ENCODE measurements at places on chromosomes 11 and 22.

GRCh38 chr11:57800444-57801182 is 39.0 kb downstream of the CTNND1 start:
- DNase-seq: peak; percentile 45

GRCh38 chr11:95461858-95462257 is 230.9 kb upstream of the SESN3 start:
- no peak for DNase-seq

GRCh38 chr11:61890529-61891330 is 615 bp downstream of the FADS3 start:
- DNase-seq: peak; percentile 41

DNA sequence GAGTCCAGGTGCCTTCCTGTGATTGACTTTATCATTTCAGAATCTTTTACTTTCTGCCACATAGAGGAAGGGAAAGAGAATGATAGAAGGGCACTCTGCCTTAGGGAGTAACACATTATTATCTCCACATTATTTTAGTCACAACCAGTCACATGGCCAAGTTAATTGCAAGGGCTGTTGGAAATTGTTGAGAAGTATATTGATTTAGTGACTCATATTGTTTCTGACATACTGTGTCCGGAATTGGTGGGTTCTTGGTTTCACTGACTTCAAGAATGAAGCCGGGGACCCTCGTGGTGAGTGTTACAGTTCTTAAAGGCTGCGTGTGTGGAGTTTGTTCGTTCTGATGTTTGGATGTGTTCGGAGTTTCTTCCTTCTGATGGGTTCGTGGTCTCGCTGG is 8.7 kb downstream of the OR51B4 start:
- DNase-seq: no peak

DNA sequence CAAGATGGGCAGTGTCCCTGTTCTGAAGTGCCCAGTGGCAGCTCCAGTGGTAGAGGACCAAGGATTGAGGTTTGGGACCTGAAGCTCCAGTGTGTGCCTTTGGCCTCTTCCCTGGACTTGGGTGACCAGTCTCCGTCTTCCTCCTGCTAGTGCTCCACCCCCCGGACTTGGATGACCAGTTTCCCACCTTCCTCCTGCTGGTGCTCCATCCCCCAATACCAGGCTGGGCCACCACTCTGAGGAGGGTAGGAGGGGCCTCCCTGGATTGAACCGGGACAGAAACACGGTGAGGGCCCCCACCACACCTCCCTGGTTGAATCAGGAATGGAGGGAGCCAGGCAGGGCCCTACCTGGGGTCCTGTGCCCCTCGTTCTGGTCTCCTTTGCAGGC is 10.9 kb upstream of the NEAT1 start:
- no peak for DNase-seq

- DNase-seq: no peak
Observed at GRCh38 chr11:11167806-11168205, 185.2 kb downstream of the CSNK2A3 start.

GRCh38 chr11:87020336-87020735 is 17.4 kb upstream of the TMEM135 start:
- DNase-seq: no peak

DNA sequence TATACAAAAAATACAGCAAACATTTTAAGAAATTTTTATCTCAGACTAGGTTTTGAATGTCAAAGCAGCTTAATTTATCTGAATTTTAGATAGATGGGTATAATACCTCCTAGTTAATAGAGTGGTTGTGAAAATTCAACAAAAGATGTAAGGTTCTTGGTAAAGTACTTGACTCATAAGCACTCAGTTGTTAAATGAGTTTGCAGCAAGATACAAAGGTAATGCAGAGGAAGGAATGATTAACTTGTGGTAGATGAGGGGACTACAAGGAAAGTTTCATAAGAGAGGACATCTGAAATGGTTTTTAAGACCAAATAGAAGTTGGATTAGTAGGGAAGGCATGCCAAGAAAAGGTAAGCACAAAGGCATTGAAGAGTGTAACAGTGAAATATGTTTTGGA is 37.4 kb downstream of the PPME1 start:
- DNase-seq: no peak

DNA sequence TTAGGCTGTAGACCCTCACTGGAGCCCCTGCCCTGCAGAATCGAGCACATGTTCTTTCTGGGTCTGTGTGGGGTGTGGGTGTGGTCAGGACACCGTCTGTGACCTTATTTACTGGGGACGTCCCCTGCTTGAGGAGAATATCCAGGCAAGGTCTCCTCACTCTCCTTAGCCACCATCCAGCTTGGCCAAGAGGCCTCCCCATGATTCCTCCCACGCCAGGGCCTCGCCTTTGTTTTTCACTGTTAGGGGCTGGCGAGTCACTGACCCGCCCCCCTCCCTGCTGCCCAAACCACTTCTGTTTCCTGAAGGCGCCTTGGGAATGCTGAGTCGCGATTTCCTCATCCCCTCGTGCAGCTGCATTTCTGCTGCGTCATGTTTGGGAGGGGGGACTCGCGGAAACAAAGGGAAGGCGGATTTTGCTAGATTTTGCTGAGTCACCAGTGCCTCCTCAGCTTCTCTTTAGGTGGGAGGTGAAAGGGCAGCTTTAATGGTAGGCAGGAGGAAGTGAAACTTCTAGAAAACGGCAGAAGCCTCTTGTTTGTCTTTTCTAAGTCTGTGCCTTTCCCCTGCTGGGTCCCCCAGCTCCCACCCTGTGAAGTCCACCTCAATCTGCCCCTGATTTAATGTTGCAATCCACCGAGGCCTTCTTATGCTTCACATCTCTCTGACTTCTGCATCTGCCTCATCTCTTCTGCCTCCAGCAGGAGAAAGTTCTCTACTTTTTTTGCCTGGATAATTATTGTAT is 4.0 kb upstream of the HMOX1 start:
- peak; percentile 82 for DNase-seq

- DNase-seq: peak; percentile 29
Observed at GRCh38 chr11:113994077-113994954, 19.4 kb downstream of the HTR3A start.

DNA sequence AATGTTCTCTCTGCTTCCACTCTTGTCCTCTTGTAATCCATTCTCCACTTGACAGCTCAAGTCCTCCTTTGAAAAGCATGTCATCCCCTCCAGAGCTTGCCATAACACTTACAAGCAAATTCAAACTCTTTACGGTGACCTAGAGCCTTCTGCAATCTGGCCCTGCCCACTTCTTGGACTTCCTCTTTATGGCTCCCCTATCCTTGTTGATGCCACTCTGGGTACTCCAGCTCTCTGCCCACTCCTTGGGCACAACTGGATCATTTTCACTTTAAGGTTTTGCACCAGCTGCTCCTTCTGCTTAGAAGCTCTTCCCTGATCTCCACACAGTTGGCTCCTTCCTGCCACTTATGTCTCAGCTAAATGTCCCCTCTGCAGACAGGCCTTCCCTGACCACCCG is 217.9 kb downstream of the DSCAML1 start:
- no peak for DNase-seq

DNA sequence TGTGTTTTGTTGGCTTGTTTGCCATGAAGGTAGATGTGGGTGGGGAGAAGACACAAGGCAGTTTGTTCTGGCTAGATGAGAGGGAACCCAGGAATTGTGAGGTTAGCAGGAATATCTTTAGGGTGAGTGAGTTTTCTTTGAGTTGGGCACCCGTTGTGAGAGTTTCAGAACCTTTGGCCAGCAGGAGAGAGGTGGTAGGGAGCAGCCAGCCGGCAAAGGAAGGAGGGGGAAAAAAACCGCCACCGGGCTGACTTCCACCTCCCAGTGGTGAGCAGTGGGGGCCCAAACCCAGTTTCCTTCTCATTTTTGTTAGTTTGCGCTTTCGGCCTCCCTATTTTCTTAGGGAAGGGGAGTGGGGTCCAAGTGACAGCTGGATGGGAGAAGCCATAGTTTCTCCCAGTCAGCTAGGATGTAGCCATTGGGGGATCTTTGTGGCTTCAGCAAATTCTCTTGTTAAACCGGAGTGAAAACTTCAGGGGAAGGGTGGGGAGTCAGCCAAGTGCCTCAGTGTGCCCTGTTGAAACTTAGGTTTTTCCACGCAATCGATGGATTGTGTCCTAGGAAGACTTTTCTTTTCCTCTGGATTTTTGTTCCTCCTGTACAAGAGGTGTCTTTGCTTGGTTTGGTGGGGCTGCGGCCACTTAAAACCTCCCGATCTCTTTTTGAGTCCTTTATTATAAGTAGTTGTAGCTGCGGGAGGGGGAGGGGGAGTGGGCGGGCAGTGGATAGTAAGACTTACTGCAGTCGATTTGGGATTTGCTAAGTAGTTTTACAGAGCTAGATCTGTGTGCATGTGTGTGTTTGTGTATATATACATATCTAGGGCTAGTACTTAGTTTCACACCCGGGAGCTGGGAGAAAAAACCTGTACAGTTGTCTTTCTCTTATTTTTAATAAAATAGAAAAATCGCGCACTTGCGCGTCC is 1.1 kb upstream of the GCAT start:
- DNase-seq: peak; percentile 67
